ENCODE measurements at places on chromosomes 13 and 19.

DNA sequence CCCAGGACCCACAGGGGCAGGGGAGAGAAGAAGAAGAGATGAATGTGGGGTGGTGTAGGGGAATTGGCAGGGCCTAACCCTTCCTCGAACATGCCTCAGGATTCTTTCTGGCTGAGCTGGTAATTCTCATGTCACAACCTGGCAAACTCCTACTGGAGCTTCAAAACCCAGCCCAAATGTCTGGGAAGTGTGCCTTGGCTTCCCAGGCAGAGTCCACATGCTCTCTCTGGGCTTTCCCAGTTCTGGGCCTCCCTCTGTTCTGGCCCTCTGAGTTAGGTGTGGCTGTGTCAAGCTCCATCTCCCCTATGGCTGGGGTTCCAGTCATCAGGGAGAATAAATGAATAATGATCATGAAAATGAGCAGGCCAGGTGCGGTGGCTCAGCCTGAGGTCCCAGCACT, 11.2 kb upstream of the TMEM161A start:
- DNase-seq, result no peak

DNA sequence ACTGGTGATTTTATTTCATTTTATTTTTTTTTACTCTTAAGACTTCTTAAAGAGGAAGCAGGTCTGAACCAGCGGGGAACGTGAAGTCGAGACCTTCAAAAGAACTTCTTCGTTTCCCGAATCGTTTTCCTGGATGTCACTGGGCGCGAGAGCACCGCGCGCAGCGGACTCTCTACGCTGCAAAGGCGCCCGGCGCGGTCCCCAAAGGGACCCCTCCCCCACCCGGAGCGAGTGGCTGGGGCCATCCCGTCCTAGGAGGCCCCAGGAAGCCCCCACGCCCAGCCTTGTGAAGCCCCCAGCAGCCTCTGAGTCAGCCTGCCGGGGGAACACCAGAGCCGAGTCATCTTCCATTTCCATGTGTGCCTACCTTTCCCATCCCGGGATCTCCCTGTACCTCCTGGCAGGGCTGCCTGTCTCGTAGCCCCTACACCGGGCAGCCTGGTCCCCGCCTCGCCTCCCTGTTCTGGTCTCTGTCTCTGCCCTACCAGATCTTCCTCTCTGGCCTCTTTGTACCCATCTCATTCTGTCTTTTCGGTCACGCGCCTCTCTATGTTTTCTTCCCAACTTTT, 608 bp downstream of the CD70 start:
- DNase-seq, result no peak

DNA sequence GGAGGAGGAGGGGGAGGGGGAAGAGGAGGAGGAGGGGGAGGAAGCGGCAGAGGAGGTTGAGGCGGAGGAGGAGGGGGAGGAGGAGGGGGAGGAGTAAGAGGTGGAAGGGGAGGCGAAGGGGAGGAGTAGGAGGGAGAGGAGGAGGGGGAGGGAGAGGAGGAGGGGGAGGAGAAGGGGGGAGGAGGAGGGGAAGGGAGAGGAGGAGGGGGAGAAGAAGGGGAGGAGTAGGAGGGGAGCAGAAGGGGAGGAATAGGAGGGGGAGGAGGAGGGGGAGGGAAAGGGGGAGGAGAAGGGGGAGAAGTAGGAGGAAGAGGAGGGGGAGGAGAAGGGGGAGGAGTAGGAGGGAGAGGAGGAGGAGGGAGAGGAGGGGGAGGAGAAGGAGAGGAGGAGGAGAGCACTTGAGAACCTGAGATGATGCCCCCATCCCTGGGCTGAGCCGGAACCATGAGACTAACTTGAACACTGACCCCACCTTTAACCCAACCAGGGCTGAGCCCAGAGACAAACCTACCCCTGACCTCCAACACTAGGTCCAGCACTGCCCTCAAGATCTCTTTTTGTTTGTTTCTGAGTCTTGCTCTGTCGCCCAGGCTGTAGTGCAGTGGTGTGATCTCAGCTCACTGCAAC, 12.6 kb downstream of the ABCA7 start:
- no peak for DNase-seq

DNA sequence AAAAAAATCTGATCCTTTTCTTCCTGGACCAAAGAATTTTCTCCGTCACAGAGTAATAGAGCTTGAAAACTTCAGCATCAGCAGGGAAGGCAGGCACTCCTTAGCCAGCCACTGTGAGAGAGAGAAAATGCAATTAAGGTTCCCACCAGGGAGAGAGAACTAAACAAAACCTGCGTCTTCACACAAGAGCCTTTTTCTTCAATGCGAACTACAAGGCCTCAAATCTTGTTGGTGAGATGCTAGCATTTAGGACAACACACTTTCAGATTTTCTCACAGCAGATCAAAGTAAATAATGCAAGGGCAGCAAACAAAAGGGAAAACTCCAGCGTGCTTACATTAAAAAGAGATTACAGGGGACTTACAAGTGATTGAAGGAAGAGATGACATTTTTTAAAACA, 80.1 kb downstream of the DACH1 start:
- no peak for DNase-seq

GRCh38 chr13:64529874-64530485, 2700.2 kb downstream of the PCDH9 start:
- DNase-seq, result no peak

- DNase-seq, result no peak
These were observed 1714.4 kb downstream of the OLFM4 start for GRCh38 chr13:54742984-54743383.

- DNase-seq, result no peak
These were observed 7.0 kb downstream of the PRODH2 start for GRCh38 chr19:35805526-35806102.

DNA sequence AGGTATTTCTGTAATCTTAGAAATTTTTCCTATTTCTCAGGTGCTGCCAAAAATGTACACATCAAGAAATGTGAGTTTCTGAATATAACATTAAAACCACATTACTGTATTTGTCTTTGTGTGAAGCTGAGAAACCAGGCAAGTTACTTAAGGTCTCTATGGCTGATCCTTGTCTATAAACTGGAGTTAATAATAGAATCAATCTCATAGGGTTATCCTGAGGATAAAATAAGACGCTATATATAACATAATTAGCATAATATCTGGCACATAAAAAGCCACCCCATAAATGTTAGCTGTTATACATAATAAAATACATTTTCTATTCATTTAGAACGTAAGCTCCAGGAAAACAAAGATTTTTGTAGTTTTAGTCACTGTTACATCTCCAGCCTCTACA, 6.1 kb downstream of the RNF6 start:
- no peak for DNase-seq

GRCh38 chr19:50482271-50482855, 5.7 kb upstream of the GARIN5A start:
- no peak for DNase-seq

GRCh38 chr19:9406798-9407352, 28.5 kb downstream of the ZNF266 start:
- peak; percentile 91 for DNase-seq

Data from brain microvascular endothelial cell (primary cell).